ENCODE measurements at places on chromosomes 5 and 9.

GRCh38 chr9:89648247-89649000, 43.6 kb downstream of the GADD45G start:
- no peak for DNase-seq

DNA sequence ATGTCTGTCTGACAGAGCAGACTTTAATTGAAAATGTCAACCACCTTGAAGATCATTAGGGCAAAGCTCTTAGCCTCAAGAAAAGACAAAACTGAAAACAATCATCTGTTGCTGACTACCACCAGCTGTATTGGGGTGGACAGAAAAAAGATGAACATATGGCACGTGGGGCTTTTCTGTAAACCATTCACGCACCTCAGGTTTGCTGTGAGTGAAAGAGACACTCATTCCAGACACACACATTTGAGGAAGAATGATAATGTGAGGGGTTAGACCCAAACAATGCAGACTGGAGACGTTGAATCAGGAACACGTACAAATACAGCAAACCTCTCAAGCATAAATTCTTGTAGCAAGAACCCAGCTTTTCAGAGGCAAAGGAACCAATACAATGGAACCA, 158.7 kb downstream of the EBF1 start:
- DNase-seq: no peak

DNA sequence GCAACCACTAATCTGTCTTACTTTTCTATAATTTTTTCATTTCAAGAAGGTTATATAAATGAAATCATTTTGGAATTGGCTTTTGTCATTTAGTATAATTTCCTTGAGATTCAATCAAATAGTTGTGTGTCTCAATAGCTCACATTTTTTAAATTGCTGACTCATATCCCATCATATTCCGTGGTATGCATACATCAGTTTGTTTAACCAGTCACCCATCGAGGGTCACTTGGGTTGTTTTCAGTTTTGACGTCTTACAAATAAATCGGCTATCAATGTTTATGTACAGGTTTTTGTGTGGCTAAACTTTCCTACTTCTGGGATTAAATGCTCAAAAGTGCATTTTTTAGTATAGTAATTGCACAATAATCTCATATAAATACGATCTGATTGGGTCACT, 185.5 kb downstream of the TAF11L14 start:
- no peak for DNase-seq

DNA sequence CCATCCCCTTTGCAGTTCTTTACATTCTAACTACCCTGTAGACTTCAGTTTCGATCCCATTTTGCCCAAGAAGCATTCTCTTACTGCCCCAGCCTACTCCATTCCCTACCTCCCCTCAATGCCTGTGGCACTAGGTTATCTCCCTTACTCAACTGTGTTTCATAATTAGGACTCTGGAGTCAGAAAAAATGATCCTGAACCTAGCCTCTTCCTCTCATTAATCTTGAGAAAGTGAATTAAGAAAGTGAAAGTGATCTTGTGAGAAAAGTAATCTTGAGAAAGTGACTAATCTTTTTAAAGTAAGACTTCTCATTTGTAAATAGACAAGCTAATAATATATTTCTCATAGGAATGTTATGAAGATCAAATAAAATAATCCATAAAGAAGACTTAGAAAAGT, 444.0 kb upstream of the TRPC7 start:
- DNase-seq: no peak

GRCh38 chr9:110136802-110137201, 71.2 kb downstream of the C9orf152 start:
- DNase-seq: no peak

Measured in right renal cortex interstitium (tissue), 3 donors.